Brain (organoid and tissue), 16 donors: ENCODE measurements at places on chromosomes 4 and X. TPM values are rescaled to one million over a fixed set of nuclear protein-coding genes. Genes with fewer than 3 reads are reported as not detected.

DNA sequence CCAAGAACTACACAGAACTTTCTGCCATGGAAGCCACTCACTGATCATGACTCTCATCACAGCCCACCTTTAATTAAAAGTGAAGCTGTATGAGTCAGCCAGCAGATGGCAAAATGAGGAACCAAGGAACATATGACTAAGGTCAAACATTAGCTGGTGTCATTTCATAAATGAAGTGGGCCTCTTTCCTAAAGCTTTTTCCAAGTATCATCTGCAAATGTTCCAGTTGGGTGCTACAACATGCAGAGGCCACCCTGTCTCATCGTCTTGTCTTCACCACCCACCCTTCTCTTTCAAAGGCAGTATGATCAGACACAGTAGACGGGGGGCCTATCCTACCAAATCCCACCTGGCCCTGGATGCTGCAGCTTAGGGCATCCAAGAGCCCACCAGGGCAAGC, 9.2 kb upstream of the EOLA1 start:
- DNase-seq: no peak

- no peak for DNase-seq
Observed at GRCh38 chr4:182142176-182143085, 100.8 kb upstream of the TENM3 start.

DNA sequence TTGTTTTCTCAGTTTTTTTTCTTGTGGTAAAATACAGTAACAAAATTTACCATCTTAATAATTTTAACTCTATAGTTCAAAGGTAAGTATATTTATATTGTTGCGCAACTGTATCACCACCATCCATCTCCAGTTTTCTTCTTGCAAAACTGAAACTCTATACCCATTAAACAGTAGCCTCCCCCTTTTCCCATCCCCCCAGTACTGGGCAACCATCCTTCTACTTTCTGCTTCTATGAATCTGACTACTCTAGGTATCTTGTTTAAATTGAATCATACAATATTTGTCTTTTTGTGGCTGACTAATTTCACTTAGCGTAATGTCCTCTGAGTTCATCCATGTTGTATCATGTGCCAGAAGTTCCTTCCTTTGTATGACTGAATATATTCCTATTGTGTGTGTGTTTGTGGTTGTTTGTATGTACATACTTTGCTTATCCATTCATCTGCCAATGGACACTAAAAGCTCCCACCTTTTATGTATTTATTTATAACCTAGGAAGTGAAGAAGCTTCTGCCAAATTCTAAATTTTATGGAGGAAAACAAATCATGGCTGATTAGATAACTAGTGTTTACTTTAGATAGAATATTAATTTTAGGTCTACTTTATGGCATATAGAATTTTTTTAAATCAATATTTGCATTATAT, 10.0 kb downstream of the ABHD18 start:
- no peak for DNase-seq

- no peak for DNase-seq
Observed at GRCh38 chr4:91369116-91369515, 934.6 kb upstream of the GRID2 start.

- DNase-seq: no peak
Observed at GRCh38 chr4:153922148-153922547, 133.3 kb upstream of the SFRP2 start.

DNA sequence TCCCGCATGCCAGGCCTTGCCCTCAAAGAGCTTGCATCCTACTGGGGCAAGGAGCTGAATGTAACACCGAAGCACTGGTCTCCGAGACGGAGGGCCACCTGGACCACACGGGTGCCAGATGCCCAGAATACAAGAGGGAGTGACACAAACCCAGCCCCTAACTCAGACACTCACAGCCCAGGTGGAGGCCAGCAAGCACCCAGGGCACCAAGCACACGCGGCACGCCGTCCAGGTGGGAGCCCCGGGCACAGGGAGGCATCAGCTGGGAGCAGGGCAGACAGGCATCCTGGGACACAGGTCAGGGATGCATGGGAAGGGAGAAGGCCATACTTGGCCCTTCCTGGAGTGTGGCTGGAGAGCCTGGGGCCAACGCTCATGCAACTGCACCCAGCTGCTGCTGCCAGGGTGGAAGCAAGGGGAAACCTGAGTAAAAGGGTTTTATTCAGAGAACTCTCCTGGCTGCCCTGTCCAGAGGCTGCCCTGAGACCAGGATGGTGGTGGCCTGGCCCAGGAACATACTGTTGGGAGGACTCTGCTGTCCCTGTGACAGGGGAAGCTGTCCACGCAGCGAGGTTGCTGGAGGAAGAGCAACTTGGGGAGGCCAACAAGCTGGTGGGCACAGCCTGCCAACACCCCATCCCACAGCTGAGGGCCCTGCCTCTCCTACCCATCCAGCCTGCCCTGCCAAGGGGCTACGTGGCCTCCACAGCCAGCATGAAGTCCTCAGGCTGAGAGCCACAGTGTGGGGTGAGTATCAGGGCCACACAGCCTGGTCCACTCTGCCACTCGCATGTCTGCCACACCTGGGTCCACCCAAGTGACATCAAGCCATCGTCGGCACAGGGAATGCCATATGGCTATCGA, 22.2 kb upstream of the PPP2R2C start:
- no peak for DNase-seq

GRCh38 chrX:123818243-123818642, 41.6 kb upstream of the XIAP start:
- DNase-seq: no peak

DNA sequence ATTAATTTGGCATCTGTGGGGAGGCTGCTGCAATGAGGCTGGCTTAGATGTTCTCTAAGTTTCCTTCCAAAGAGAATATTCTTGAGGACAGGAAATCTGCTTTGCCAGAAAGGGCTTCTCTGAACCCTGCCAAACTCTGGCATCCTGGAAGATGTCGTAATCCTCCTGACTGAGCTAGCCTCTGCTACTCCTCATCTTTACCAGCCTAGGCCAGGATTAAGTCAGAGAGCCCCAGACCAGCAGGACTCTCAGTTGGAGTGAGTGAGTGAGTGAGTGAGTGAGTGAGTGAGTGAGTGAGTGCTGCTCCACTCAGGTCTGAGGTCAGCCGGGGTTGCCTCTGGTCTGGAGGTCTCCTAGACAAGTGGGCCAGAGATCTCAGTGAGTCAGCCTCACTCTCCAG, 104.9 kb upstream of the SOD3 start:
- no peak for DNase-seq

DNA sequence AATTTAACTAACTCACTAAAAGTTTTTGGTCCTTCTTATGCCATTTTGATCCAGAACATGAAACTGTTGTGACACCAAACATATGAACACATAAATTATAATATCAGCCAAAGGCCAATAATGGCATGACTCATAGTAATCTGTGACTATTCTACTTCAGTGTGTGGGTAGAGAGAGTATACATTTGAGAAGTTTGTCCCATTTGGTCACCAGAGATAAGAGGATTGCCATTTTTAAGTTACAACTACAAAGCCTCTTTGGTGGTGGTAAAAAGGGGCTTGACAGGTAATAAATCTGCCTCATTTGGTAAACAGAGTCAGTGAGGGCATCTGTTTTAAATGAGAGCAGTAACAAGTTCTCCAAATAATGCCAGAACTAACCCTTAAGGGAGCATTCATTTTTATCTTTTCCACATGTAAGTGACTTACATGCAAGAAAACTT, 117.9 kb downstream of the TBC1D19 start:
- DNase-seq: no peak

The SH2D1A gene
- polyA plus RNA-seq: not detected

The NLRP2B gene
- not detected for polyA plus RNA-seq

The SSX4B gene
- polyA plus RNA-seq: not detected

The TCEAL5 gene
- 38.4 TPM for polyA plus RNA-seq

The ADGRG4 gene
- not detected for polyA plus RNA-seq
